ENCODE measurements at places on chromosomes 4 and X. TPM values are rescaled to one million over a fixed set of nuclear protein-coding genes. Genes with fewer than 3 reads are reported as not detected.
A peak's percentile ranks its signal among the peaks of the same experiment; 100 is the strongest.

GRCh38 chr4:38769857-38770256 lies 12.9 kb downstream of the TLR10 start:
- DNase-seq = no peak

DNA sequence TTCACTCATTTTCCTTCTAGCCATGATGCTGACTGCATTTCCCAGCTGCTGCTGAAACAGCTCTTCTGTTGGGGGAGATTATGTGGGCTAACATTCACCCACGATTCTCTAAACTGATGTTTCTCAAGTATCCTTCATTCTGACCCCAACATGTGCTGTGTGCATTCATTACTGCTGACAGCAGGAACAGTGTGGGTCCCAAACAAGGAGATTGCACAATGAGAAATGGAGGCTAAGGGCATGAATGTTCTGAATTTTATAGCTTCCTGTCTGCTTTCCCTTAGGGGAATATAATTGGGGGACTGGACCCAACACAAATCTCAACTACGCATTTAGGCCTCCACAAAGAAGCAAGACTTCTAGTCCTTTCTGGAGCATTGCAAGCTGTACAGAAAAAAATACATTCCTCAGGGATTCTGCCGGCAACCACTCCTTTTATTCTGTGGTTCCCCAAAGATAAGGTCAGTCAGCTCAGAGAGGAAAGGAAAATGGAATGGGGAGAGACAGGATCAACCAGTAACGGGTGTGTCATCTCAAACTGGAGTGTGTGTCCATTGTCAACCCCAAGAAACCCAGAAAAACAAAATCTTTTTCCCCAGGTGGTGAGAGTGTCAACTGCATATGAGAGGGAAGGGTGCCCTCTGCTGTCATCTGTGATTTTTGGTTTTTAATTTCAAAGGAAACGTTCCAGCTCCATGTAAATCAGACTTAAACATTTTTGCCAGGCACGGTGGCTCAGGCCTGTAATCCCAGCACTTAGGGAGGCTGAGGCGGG lies 81.5 kb upstream of the EGFL6 start:
- no peak for DNase-seq

GRCh38 chr4:95548738-95549245 lies at the start of gene UNC5C:
Gene UNC5C, minus strand, starts transcription at chr4:95548973.
- peak; percentile 81 for DNase-seq

GRCh38 chr4:99323756-99324155 lies 2.6 kb upstream of the ADH1B start:
- no peak for DNase-seq

- DNase-seq = no peak
Observed at GRCh38 chr4:123405267-123405865, 8.8 kb downstream of the SPRY1 start.

The SGMS2 gene
- 43.6 TPM for total RNA-seq

- DNase-seq = no peak
Observed at GRCh38 chrX:132737743-132738142, 220.7 kb downstream of the HS6ST2 start.

The GPR119 gene
- not detected for total RNA-seq
